Forelimb muscle (tissue), 1 donor: ENCODE measurements at places on chromosomes 6 and 20.

DNA sequence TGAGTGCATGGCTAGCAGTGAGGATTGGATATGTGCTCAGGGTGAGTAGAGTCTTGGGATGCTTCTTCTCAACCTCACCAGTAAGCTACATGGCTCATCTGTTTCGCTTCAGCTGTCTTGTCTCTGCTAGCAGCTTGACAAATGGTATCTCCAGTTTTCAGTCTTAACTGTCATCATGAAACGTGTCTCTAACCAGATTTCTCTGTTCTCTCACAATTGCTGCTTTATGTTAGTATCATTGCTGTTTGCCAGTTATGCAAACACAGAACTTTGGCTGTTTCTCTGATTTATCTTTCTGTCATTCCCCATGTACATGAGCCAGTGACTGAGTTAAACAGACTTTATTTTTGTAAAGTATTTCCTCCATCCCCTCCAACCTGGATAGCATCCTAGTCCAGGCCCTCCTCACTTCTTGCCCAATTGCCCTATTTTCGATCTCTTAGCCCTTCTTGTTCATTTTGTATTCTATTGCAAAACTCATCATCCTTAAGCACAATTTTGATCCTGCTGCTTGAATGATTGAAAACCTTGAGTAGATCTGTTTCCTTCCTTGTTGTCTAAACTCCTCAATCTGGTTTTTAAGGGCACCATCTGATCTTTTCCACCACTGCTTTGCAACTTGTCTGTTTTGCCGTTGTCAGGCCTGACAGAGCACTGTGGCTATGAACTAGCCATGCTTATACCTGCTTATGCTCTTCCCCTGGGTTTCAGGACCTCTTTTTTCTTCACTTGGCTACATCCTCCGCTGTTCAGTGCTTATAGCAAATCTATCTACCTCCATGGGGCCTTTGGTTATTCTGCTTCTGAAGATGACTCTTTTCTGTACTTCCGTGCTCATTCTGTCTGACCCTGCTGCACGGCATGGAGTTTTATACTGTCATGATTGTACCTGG, 37.7 kb upstream of the ADIG start:
- DNase-seq, result no peak

DNA sequence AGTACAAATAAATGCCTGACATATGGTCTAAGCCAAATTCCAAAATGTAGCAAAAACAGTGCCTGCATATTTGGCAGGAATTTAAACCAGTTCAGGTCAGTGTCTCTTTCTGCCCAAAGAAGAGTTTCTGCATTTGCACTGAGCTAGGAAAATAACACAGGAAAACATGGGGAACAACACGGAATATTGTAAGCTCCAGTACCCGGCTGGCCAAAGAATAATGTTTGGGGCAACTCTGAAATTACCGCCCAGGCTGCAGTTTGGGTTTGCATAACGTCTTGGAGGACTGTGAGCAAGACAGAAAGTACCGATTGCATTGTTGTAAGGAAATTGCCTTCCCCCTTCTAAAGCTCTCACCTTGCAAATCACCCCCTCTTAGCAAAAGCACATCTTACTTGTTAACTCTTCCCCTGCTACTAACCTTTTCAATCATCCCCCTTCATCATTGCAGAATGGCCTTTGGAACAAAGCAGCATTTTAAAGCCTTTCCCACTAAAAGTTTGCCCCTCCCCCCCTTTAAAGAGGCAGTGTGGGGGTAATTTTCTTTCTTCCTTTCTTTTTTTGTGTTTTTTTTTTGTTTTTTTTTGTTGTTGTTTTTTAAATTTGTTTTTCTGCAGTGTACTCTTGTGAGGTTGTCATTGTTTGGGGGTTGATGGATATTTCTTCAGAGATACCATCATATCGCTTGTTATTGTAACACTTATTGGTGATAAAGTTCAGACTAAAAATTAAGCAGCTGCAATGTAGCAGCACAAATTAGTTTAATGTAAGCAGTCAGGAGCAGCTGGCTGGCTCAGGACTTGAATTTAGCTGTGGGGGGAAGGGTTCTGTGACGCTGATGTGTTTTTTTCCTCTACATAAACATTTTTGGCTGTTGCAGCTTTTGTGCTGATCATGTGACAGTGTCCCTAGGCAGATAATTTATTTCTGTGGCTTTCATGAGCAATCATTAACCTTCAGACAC, 100.0 kb upstream of the CITED2 start:
- DNase-seq, result peak; percentile 58

DNA sequence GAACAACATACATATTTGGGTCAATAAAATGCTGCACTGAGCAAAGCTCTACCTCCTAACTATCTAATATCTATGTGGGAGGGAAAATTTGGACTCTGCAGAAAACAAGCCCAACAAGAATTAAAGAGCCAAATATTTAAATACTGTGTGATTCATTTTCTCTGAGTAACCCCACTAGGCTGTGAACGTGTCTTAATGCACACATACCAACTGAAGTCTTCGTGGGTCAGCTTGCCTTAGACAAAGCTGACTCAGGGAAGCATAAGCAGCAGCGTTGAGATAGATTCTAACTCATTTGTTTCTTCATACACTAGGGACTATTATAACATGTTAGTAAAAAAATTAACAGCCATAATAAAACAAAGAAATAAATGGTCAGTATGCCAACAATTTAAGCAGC, 114.3 kb downstream of the GJA1 start:
- no peak for DNase-seq

DNA sequence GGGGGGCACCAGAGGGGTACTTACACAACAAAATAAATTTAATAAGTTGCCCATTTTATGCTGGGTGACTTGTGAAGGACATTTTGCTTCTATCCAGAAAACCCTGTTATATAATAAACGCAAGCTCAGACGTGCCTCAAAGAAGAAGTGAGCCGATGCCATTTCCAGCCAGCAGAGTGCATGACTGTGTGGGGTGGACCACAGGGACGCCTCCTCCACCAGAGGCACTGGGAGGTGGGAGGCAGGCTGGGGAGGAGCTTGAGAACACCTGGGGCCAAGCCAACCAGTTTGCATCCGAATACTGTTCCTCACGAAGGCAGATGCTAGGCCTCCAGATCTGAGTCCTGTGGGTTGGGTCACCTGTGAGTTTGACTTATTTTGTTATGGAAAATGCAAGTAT, 363.8 kb downstream of the RNGTT start:
- no peak for DNase-seq

DNA sequence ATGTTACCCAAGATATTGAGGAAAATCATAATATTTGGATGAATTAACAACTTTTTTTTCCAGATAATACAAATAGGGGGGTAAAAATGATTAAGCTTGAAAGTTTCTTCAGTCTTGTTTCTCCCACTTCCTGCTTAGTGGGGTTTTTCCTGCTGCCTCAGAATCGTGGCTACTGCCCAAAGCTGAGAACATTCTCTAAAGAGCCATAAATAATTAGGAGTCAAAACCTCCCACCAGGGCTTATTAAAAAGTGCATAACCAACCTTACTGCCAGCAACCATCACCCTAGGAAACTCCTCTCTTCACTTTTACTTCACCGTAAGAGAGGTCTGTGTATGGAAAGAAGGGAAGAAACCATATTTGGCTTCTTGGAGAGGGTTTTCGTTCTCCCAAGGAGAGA, 9.0 kb upstream of the LCA5 start:
- no peak for DNase-seq

- DNase-seq, result no peak
Measured at GRCh38 chr6:142276256-142276655, 25.6 kb upstream of the ADGRG6 start.

DNA sequence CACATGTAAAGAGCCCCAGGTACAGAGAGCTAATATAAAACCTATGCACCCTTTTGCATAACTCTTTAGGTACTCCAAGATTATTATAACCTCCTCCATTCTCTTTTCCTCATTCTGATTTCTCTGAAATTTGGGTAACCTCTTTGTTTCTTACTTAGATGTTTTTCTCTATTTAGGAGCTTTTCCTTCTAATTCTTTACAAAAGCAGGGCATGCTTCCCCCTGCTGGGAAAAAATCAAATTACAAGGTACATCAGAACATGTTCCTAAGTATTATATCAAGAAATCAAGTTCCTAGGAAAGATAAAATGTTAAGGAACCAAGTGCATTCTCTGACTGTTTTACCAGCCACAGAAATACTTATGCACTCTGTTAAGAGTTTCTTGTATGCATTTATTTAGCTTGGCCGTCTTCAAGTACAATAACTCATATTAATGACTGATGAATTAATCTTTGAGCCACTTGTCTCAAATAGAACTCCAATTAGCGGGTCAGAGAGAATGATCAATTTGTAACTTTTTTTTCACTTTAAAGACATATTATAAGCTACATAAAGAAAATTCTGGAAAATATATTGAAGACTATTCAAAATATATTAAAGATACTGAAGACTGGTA, 2.1 kb downstream of the KHDRBS2 start:
- DNase-seq, result peak; percentile 9

GRCh38 chr6:136403110-136403980, 113.7 kb upstream of the BCLAF1 start:
- no peak for DNase-seq

DNA sequence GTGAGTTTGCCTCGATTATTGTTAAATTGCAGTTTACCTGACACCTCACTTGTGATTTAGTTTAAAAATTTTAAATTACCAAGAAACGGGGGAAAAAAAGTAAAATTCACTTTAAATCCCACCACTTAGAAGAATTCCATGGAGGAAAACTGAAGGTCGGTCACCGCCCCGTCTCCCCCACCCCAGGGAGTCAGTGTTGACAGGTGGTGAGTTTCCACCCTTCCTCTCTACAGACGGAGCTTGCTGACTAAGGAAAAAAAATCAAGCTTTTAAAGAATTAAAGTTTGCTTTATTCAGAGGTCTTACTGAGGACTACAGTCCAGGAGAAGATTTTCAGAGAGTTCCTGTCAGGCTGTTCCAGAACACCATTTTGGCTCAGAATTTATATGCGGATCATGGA, 42.3 kb downstream of the SLC22A1 start:
- DNase-seq, result no peak
